AG08395 (cell line): ENCODE measurements at places on chromosomes 3 and 15.

- no peak for DNase-seq
Measured at GRCh38 chr15:38743147-38743546, 178.5 kb upstream of the RASGRP1 start.

- DNase-seq = no peak
Measured at GRCh38 chr15:87570206-87570605, 686.3 kb downstream of the NTRK3 start.

- no peak for DNase-seq
Measured at GRCh38 chr3:127544803-127545201, 45.7 kb downstream of the TPRA1 start.

DNA sequence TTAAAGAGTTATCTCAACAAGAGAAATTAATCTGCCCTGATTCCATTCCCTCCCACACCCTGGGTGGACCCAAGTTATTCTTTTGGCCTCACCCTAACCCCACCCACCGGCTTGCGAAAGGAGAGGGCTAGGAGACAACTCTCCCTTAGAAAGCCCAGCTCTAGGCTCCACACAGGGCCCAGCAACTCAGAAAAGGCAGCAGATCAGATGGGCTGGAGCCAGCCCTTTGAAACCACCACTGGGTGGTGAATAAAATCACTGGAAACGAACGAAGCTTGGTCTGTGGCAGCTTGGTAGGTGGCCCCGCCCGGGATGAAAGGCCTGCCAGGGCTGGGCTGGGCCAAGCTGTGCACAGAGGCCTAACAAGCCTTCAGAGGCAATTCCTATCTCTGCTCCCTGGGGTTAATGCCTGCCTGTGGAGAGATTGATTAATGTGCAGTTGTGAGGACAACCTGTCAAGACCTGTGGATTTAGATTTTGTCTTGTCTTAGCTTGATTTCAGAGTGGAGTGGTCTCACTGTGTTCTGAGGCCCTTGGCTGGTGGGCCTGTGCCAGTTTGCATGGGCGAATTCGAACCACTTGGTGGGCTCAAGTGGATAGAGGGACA, 38.8 kb downstream of the BHLHE40 start:
- peak; percentile 67 for DNase-seq

DNA sequence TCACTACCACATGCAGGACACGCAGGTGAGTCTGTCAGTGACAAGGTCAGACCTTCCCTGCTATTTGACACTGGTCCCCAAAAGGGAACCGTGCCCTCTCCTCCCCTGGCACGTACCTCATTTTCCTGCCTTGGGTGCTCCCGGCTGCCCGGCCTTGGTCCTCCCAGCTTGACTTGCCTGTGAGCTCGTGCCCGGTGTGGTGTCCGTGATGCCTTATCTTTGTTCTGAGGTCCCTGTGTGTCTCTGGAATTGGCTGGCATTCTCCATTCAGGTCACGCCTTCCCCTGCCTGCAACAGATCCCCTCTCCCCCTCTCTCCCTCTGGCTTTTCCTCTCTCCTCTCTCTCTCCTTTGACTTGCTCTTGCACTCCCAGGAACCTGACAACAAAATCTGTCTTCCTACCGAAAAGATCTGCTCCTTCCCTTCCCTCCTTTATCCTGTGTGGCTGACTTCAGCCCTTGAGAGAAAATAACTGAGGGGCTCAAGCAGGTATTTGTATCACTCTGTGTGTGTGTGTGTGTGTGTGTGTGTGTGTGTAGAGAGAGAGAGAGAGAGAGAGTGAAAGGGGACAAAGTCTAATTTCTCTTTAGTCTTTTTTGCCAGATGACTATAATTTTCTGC, at the start of gene MASP1:
Gene MASP1 (minus strand): TSS at position 226 of the 621 bp plus-strand sequence. CDS start 105 bp downstream, at position 121.
- DNase-seq = peak; percentile 38

GRCh38 chr3:195352895-195353488, 82.0 kb upstream of the XXYLT1 start:
- peak; percentile 81 for DNase-seq
